ENCODE measurements at places on chromosomes 16 and 17. TPM values are rescaled to one million over a fixed set of nuclear protein-coding genes. Genes with fewer than 3 reads are reported as not detected.

CCL8 gene
- 1.6 TPM for total RNA-seq

SLC13A2 gene
- total RNA-seq: not detected

KRTAP1-5 gene
- not detected for total RNA-seq

KRTAP4-2 gene
- not detected for total RNA-seq

SCARF1 gene
- 37.4 TPM for total RNA-seq

GNG13 gene
- total RNA-seq: not detected

EPN3 gene
- total RNA-seq: 1.5 TPM

All from lower lobe of right lung (tissue), 2 donors.